ENCODE measurements at places on chromosomes 6 and 20. TPM values are rescaled to one million over a fixed set of nuclear protein-coding genes. Genes with fewer than 3 reads are reported as not detected.

Gene WFDC6
- not detected for total RNA-seq

Gene ZNFX1
- 24.7 TPM for total RNA-seq

Gene SLC52A3
- 0.55 TPM for total RNA-seq

Gene OR2B6
- not detected for total RNA-seq

Gene APCDD1L
- not detected for total RNA-seq

Gene EPHA7
- 0.05 TPM for total RNA-seq

Gene ARMC2
- total RNA-seq: 1.7 TPM

Gene ARMC12
- 0.46 TPM for total RNA-seq

Measured in A549 treated with RU486 at 1 μM for 4 hours (cell line).